ENCODE measurements at places on chromosomes 5 and 9.

DNA sequence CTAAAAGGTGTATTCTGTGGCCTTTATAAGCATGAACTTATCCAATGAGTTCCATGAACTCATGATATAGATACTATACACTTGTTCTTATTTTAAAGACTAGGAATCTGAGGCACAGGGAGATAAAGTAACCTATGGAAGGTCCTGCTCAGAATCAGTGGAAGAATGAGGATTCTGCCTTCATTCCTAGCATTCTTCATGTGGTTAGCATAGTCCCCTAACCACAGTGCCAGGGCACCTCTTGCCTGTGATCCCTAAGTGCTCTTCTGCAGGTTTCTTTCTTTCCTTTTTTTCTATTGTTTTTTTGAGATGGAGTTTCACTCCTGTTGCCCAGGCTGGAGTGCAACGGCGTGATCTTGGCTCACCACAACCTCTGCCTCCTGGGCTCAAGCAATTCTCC, 174.1 kb downstream of the C9orf152 start:
- DNase-seq: no peak

- DNase-seq: no peak
Measured at GRCh38 chr9:38428062-38428461, 3.8 kb upstream of the IGFBPL1 start.

- no peak for DNase-seq
Measured at GRCh38 chr5:91281401-91281800, 101.7 kb downstream of the ARRDC3 start.

- no peak for DNase-seq
Measured at GRCh38 chr5:14995229-14995628, 123.7 kb upstream of the ANKH start.

GRCh38 chr9:126459965-126460843, 133.6 kb downstream of the MVB12B start:
- no peak for DNase-seq

DNA sequence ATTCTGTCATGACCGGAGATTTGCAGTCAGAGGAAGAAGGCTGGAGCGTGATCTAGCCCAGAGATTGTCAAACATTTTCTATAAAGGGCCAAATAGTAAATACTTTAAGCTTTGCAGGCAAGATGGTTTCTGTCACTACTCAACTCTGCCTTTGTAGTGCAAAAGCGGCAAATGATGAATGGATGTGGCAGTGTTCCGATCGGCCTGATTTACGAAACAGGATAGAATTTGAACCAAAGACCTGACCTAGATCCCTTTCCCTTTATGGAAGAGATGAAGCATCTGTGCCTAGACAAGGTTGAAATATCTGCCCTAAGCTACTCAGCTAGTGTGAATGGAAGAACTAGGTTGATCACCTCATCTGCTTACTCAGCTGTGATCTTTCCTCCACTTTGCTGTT, 209.5 kb downstream of the YTHDC2 start:
- no peak for DNase-seq

GRCh38 chr5:74822288-74822687, 43.9 kb downstream of the FAM169A start:
- DNase-seq: no peak

DNA sequence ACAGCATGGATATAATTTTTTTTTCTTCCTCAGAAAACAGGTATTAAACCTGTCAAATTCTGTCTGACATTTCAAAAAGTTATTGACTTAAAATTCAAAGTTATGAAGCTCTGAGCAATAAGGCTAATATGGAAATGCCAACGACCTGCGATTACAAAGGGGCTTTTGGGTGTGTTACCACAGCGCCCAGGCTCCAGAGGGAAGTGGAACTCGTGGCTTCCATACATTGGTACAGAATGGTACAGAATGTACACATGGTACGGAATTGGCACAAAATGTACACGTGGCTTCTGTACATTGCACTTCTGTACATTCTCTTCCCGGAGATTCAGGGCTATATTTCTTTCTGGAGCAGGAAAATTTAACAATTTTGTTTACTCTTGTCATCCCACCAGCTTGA, 225.1 kb upstream of the TBCA start:
- DNase-seq: no peak

DNA sequence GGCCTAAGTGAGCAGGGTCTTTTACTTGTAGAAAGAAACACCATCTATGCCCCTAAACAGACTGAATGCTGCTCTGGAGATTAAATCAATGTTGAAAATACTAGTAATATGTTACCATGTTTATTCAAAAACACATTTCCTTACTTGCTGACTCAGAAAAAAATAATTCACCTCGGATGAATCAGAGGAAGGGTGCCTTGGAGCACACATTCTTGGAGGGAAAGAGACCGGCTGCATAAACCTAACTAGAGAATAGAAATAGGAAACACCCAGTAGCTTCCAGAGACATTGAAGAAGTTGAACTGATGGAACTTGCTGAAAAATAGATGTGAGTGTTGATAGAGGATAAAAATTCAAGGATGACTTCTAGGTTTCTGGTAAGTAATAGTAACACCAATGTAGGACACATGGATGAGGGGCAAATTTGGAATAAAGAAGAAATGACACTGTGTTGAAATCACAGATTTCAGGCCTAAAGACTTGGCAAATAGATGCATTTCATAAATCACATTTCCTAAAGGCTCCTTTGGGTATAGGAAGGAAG, 76.9 kb upstream of the MINAR2 start:
- no peak for DNase-seq

GRCh38 chr9:26346942-26347477, 545.6 kb downstream of the CAAP1 start:
- peak; percentile 20 for DNase-seq

GRCh38 chr5:131679911-131680310, 44.9 kb upstream of the RAPGEF6 start:
- DNase-seq: no peak
